ENCODE measurements at places on chromosomes 11 and 22.

DNA sequence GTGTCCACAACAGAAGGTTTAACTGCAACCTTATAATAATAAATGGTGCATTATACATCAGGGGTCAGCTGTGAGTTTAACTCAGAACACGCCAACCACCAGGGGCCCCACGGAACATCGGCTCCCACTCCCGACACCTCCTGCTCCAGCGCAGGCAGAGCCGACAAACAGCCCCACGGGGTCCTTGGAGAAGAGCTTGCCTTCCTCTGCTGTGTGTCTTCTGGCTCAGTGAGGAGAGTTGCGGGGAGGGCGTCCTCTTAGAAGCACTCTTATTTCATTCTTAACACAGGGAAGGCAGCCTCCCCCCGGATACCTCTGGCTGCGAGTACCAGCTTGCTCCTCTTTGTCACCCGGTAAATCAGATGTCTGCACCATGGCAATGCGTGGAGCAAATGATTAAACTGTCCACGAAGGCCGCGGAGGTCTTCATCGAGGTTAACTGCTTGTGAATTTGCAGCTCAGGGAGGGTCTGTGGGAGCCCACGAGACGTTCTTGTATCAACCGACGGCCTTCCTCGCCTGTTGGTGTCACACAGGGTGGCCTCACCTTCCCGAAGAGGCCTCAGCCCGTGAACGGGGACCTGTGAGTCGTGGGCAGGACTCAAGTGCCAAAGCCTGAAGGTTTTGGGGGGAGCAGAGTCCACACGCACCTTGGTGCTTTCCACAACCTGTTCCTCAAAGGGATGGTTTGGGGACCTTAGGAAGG is 464.0 kb downstream of the BRD1 start:
- H3K27ac ChIP-seq: no peak overlapping the region
- no peak overlapping the region for H3K4me3 ChIP-seq
- no peaks in the 10 kb centered on the region for H3K4me1 ChIP-seq
- H3K27me3 ChIP-seq: peaks cover 5% of the 10 kb centered on the region
- DNase-seq: no peak

DNA sequence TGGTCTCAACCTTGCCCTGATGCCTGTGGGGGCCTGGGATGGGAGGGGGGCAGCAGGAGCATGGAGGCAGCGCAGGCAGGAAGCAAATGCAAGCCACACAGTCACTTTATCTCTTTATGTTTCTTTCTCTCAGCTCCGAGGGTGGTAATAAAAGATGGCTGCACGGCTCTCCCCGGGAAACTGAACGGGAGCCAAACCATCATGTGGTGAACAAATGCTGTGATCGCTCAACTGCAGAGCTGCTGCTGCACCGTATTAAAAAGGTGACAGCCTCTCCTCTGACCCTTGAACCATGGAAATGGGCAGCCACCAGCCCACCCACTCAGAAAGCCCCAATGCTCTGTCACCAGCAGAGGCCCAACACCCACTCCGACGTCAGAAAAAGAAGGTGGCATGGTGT is 110.0 kb downstream of the TIMP3 start:
- H3K36me3 ChIP-seq: no peaks in the 10 kb centered on the region
- no peaks in the 10 kb centered on the region for H3K27me3 ChIP-seq
- no peak for DNase-seq
- no peaks in the 10 kb centered on the region for H3K4me1 ChIP-seq
- H3K4me3 ChIP-seq: no peak overlapping the region
- H3K27ac ChIP-seq: no peak overlapping the region

GRCh38 chr22:22230438-22230837 is 14.1 kb upstream of the VPREB1 start:
- no peak overlapping the region for H3K27ac ChIP-seq
- H3K27me3 ChIP-seq: peaks cover 4% of the 10 kb centered on the region
- H3K36me3 ChIP-seq: no peaks in the 10 kb centered on the region
- DNase-seq: no peak
- H3K4me1 ChIP-seq: peaks cover 6% of the 10 kb centered on the region

- no peaks in the 10 kb centered on the region for H3K36me3 ChIP-seq
- no peak overlapping the region for H3K27ac ChIP-seq
- DNase-seq: no peak
- H3K4me3 ChIP-seq: no peak overlapping the region
- peaks cover 57% of the 10 kb centered on the region for H3K27me3 ChIP-seq
- H3K4me1 ChIP-seq: peaks cover 7% of the 10 kb centered on the region
These were observed 4.4 kb downstream of the KCNJ5 start for GRCh38 chr11:128895526-128895925.

Measured in activated T-helper 2 cell treated with anti-CD3 and anti-CD28 coated beads, Interferon-gamma antibody, Interleukin-2, Interleukin-4, amounts not matched to agents 10 μg/mL and 5 μg/mL and 100 μg/mL, durations not matched to agents 14 hours and 24 hours and 36 hours (primary cell).